SJCRH30 (cell line): ENCODE measurements at places on chromosomes 3 and 15.

GRCh38 chr3:106810300-106810875 is 566.9 kb upstream of the CCDC54 start:
- H3K27ac ChIP-seq = no peak overlapping the region
- no peak for DNase-seq
- H3K4me1 ChIP-seq = peaks cover 47% of the 10 kb centered on the region
- no peaks in the 10 kb centered on the region for H3K27me3 ChIP-seq
- H3K4me3 ChIP-seq = no peak overlapping the region

GRCh38 chr3:126616931-126617330 is 38.0 kb downstream of the TXNRD3 start:
- no peak for DNase-seq
- peaks cover 13% of the 10 kb centered on the region for H3K4me1 ChIP-seq
- no peaks in the 10 kb centered on the region for H3K36me3 ChIP-seq
- no peaks in the 10 kb centered on the region for H3K27me3 ChIP-seq
- H3K4me3 ChIP-seq = no peak overlapping the region

DNA sequence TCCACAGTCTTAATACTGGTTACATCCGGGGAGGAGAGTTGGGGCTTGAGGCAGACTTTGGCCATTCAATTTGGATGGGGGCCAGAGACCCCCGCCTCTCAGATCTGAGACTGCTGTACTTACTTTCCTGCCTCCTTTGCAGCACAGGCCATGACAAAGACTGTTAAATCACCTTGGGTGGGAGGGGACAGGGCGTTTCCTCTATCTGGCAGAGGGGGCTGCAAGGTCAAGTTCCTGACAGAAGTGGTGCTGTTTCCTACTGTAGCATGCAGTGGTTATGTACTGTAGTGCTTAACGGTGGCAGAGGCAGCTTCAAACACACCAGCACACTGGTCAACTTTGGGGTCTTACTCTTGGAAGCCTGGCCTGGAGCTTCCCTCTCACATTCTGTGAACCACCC is 261.2 kb upstream of the LRRFIP2 start:
- no peaks in the 10 kb centered on the region for H3K36me3 ChIP-seq
- H3K27ac ChIP-seq = no peak overlapping the region
- no peaks in the 10 kb centered on the region for H3K4me1 ChIP-seq
- H3K4me3 ChIP-seq = no peak overlapping the region
- DNase-seq = no peak
- no peaks in the 10 kb centered on the region for H3K27me3 ChIP-seq

DNA sequence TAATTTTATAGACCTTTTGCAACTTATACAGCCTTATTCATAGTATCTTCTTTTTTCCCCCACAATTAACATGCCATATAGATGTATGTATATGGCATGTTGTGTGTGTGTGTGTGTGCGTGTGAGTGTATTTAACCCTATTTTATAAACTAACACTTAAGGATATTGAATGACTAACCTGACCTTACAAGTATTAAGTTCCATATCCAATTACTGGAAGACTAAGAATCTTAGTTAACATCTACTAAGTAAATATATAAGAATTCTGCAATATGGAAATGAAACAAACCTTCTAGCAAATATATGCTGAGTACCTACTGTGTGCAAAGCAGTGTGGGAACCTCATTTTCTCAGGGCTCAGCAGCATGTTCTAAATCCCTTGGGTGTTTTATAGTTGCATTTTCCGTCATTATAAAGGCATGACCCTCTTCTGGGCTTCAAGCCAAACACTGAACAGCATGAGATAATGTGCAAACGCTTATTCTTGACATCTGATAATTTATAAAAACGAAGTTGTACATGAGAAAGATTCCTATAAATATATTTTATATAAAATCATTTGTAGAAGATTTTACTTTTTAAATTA is 105.5 kb downstream of the NLGN1 start:
- no peak overlapping the region for H3K4me3 ChIP-seq
- H3K4me1 ChIP-seq = no peaks in the 10 kb centered on the region
- peak; percentile 10 for DNase-seq
- H3K27ac ChIP-seq = no peak overlapping the region

GRCh38 chr3:102017784-102018183 is 168.5 kb downstream of the NFKBIZ start:
- no peaks in the 10 kb centered on the region for H3K4me1 ChIP-seq
- H3K36me3 ChIP-seq = no peaks in the 10 kb centered on the region
- H3K4me3 ChIP-seq = no peak overlapping the region
- no peak overlapping the region for H3K27ac ChIP-seq
- DNase-seq = no peak

GRCh38 chr3:178005961-178006360 is 530.3 kb upstream of the KCNMB2 start:
- no peaks in the 10 kb centered on the region for H3K4me1 ChIP-seq
- H3K36me3 ChIP-seq = no peaks in the 10 kb centered on the region
- H3K27me3 ChIP-seq = no peaks in the 10 kb centered on the region

DNA sequence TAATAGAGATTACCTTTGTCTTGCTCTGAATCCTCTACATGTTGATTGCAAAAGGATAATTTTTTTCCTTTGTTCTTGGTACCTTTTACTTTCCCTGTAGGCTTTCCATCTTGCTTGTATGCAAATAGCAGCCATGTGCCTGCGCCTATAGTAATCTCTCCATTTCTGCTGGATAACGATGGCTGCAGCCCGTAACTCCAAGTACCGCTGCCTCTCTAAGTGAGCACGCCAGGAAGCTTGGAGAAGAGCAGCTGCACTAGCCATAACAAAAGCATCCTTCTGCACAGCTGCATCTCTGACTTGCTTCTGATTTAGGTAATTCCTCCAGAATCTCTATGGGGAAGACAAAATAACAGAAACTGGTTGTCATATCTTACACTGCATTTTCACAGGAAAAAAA is 89.3 kb downstream of the NR2E3 start:
- no peaks in the 10 kb centered on the region for H3K27me3 ChIP-seq
- DNase-seq = peak; percentile 37
- no peak overlapping the region for H3K4me3 ChIP-seq

GRCh38 chr15:74421302-74422245 is 12.2 kb downstream of the SEMA7A start:
- H3K27ac ChIP-seq = no peak overlapping the region
- H3K4me1 ChIP-seq = peaks cover 11% of the 10 kb centered on the region
- DNase-seq = no peak
- H3K36me3 ChIP-seq = no peaks in the 10 kb centered on the region

- DNase-seq = no peak
- H3K36me3 ChIP-seq = no peaks in the 10 kb centered on the region
- no peak overlapping the region for H3K4me3 ChIP-seq
- no peaks in the 10 kb centered on the region for H3K27me3 ChIP-seq
- H3K27ac ChIP-seq = no peak overlapping the region
Measured at GRCh38 chr3:88896026-88896425, 211.4 kb upstream of the EPHA3 start.

GRCh38 chr3:100210772-100211135 is 50.0 kb upstream of the TBC1D23 start:
- peaks cover 19% of the 10 kb centered on the region for H3K4me1 ChIP-seq
- H3K36me3 ChIP-seq = no peaks in the 10 kb centered on the region
- DNase-seq = peak; percentile 39
- peak overlapping the region; percentile 3; the same call in 1 of the 2 replicates for H3K27ac ChIP-seq

DNA sequence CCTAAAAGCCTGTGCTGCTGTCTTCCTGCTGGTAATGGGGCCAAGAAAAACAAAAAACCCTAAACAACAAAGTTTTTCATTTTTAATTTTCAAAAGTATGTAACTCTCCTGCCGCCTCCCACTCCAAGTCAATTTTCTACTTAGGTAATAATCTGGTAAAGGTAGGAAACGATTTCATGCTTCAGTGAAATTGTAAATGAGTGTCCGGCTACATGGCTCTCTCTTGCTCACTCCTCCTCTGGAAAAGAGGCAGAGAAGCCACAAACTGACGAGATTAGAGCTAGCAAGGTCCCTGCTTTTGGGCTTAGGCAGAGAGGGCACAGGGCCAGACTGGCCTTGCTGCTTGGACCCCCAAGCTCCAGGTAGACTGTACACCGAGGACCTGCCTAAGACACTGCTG is 23.5 kb downstream of the KLHL25 start:
- no peak for DNase-seq
- H3K4me3 ChIP-seq = no peak overlapping the region
- H3K36me3 ChIP-seq = peaks cover 5% of the 10 kb centered on the region; the same call in 1 of the 2 replicates
- H3K4me1 ChIP-seq = no peaks in the 10 kb centered on the region

DNA sequence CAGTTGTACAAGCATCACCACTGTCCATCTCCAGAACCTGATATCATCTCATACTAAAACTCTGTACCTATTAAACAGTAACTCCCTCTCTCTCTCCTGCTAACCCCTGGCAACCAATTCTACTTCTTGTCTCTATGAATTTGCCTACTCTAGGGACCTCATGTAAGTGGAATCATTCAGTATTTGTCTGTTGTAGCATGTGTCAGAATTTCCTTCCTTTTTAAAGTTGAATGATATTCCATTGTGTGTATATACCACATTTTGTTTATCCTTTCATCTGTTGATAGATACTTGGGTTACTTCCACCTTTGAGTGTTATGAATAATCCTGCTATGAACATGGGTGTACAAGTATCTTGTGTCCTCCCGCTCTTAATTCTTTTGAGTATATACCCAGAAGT is 16.6 kb downstream of the ZNF592 start:
- H3K27ac ChIP-seq = no peak overlapping the region
- DNase-seq = no peak
- no peaks in the 10 kb centered on the region for H3K27me3 ChIP-seq
- H3K36me3 ChIP-seq = peaks cover 35% of the 10 kb centered on the region
- no peaks in the 10 kb centered on the region for H3K4me1 ChIP-seq
- H3K4me3 ChIP-seq = no peak overlapping the region

GRCh38 chr3:55074796-55075195 is 146.9 kb upstream of the LRTM1 start:
- no peak overlapping the region for H3K27ac ChIP-seq
- no peaks in the 10 kb centered on the region for H3K27me3 ChIP-seq
- no peak overlapping the region for H3K4me3 ChIP-seq

DNA sequence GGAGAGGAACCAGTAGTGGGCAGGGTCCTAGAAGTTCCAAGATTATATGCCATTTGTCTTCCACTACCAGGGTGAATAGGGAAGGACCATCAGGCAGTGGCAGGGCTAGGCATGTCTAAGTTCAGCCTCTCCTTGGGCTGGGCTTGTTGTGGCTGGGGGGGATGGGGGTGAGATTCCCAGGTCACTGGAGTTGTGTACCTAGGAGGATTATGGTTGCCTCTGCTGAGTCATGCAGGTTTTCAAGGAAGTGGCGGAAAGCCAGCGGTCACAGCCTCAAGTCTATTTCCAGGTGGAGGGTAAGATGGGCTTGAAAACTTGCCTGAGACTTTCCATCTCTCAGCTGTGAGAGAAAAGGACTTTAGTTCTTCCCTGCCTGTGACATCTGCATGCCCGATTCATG is 1407.1 kb downstream of the SI start:
- H3K4me1 ChIP-seq = no peaks in the 10 kb centered on the region
- H3K27ac ChIP-seq = no peak overlapping the region
- DNase-seq = no peak
- H3K36me3 ChIP-seq = no peaks in the 10 kb centered on the region

GRCh38 chr15:51751697-51752683 is 593 bp downstream of the TMOD2 start:
- peaks cover 8% of the 10 kb centered on the region for H3K27me3 ChIP-seq
- peak overlapping the region; percentile 74 for H3K4me3 ChIP-seq
- peak; percentile 58 for DNase-seq
- H3K4me1 ChIP-seq = no peaks in the 10 kb centered on the region

- H3K27ac ChIP-seq = no peak overlapping the region
- H3K27me3 ChIP-seq = no peaks in the 10 kb centered on the region
- no peak overlapping the region for H3K4me3 ChIP-seq
- no peak for DNase-seq
- H3K36me3 ChIP-seq = no peaks in the 10 kb centered on the region
Measured at GRCh38 chr3:32873531-32874130, 55.8 kb downstream of the TRIM71 start.

- H3K36me3 ChIP-seq = no peaks in the 10 kb centered on the region
- no peak overlapping the region for H3K4me3 ChIP-seq
- H3K27ac ChIP-seq = no peak overlapping the region
- no peak for DNase-seq
- no peaks in the 10 kb centered on the region for H3K4me1 ChIP-seq
Measured at GRCh38 chr3:72388644-72389043, 459.6 kb downstream of the SHQ1 start.

GRCh38 chr3:9301091-9301490 is 51.6 kb upstream of the SRGAP3 start:
- H3K36me3 ChIP-seq = no peaks in the 10 kb centered on the region
- no peaks in the 10 kb centered on the region for H3K27me3 ChIP-seq
- no peak for DNase-seq
- no peak overlapping the region for H3K4me3 ChIP-seq
- H3K4me1 ChIP-seq = no peaks in the 10 kb centered on the region

DNA sequence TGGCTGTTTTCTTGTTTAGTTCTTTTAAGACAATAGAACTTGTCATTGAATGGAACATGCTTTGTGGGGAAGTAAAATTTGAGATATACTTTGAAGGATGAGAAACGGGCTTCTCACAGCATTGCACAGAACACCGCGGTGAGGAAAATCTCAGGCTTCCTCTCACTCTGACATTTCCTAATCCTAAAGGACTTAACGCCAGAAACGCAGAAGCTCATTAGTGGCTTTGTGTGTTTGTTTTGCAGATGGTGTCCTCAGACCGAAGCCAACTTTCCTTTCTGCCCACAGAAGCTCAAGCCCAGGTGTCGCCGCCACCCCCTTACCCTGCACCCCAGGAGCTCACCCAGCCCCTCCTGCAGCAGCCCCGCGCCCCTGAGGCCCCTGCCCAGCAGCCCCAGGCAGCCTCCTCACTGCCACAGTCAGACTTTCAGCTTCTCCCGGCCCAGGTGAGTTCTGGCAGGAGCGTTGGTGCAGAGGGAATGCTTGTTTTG is 78.9 kb upstream of the BLM start:
- no peak for DNase-seq
- peaks cover 20% of the 10 kb centered on the region for H3K36me3 ChIP-seq
- no peaks in the 10 kb centered on the region for H3K4me1 ChIP-seq
- H3K4me3 ChIP-seq = no peak overlapping the region
- no peak overlapping the region for H3K27ac ChIP-seq

DNA sequence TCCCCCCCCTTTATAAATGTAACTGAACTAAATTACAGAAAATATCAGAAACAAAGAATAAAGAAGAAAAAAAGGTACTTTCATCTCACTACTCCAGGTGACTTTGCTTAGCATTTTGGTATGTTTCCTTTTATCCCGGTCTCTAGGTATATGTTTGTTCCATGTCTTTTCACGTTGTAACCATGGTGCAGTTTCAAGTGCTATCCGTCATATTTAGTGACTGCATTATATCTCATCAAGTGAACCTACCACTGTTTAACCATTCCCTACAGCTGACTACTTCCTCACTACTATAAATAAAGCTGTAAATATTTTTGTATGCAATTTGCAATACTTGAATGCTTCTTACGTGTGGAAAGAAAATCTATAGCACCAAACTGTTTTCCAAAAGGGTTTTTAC is 2.2 kb downstream of the BTBD1 start:
- H3K36me3 ChIP-seq = peaks cover 22% of the 10 kb centered on the region
- no peak for DNase-seq
- H3K4me3 ChIP-seq = no peak overlapping the region
- H3K27me3 ChIP-seq = no peaks in the 10 kb centered on the region

DNA sequence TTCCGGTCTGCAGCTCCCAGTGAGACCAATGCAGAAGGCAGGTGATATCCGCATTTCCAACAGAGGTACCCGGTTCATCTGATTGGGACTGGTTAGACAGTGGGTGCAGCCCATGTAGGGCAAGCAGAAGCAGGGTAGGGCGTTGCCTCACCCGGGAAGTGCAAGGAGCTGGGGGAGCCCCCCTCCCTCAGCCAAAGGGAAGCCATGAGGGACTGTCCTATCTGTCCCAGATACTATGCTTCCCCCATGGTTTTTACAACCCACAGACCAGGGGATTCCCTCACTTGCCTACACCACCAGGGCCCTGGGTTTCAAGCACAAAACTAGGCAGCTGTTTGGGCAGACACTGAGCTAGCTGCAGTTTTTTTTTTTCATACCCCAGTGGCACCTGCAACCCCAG is 71.8 kb downstream of the CPNE4 start:
- no peaks in the 10 kb centered on the region for H3K36me3 ChIP-seq
- H3K27ac ChIP-seq = no peak overlapping the region
- no peak for DNase-seq
- no peak overlapping the region for H3K4me3 ChIP-seq
- H3K4me1 ChIP-seq = no peaks in the 10 kb centered on the region
- no peaks in the 10 kb centered on the region for H3K27me3 ChIP-seq
